Foreskin fibroblast (primary cell): ENCODE measurements at places on chromosomes 3 and 15.
A peak's percentile ranks its signal among the peaks of the same experiment; 100 is the strongest.

DNA sequence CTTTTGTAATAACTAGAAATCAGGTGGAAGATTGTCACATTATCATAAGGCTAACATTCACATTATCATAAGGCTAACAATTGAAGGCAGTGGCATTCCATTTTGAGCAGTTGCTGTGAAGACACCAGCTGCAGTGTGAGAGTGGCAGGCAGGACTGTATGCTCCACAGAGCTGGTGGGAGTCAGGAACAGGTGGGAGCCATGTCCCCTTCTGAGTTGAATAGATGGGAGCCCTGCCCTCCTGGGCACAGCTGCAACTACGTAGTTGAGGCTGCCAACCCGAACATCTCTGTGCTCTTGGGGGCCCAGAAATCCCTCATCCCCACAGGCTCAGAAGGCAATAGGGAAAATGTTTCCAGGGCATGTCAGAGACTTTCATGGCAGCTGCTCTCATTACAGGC is 1627.6 kb downstream of the SI start:
- DNase-seq: no peak

DNA sequence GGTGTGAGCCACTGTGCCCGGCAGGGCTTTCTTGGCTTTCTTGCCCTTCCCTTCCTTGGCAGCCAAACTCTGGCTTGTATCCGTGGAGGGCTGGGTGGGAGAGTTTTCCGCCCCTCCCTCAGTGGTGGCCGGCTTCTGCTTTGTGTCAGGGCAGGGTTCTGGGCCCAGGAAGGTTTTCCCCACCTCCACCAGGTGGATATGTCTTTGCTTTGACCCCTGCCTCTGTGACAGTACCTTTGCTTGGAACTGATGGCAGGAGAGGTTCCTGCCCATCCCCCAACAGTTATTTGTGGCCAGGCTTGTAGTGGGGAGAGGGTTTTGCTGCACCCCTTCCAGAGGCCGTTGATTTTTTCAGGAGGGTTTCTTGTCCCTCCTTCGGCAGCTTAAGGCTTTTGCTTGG is 24.3 kb downstream of the CSPG5 start:
- no peak for DNase-seq

DNA sequence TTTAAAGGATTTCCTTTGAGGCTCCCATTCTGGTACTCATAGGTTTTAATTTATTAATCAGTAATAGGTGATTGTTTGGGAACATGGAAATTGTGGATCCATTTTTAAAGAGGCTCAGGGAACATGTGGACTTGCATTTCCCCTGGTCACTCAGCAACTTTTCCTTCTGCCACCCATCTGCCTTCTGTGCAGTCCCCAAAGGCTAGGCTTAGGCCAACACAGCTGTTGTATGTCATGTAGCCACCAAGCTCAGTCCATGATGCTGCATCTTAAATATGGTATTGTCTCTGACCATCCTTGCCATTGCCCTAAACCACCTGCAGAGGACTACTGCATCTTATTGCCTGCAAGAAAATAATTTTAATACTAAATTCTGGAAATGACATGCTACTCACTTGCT is 416.7 kb upstream of the SEMA6D start:
- DNase-seq: no peak

- peak; percentile 42 for DNase-seq
Observed at GRCh38 chr15:74725225-74725774, at the start of gene CYP1A1. Gene CYP1A1, minus strand, starts transcription at chr15:74725528. Its CDS starts 2,431 bp downstream, at chr15:74723097.
